AG20443 (cell line): ENCODE measurements at places on chromosomes 5 and 9.

GRCh38 chr5:159456261-159456660 lies 126.0 kb upstream of the IL12B start:
- DNase-seq, result no peak

GRCh38 chr9:93189369-93190132 lies 5.6 kb downstream of the WNK2 start:
- no peak for DNase-seq

DNA sequence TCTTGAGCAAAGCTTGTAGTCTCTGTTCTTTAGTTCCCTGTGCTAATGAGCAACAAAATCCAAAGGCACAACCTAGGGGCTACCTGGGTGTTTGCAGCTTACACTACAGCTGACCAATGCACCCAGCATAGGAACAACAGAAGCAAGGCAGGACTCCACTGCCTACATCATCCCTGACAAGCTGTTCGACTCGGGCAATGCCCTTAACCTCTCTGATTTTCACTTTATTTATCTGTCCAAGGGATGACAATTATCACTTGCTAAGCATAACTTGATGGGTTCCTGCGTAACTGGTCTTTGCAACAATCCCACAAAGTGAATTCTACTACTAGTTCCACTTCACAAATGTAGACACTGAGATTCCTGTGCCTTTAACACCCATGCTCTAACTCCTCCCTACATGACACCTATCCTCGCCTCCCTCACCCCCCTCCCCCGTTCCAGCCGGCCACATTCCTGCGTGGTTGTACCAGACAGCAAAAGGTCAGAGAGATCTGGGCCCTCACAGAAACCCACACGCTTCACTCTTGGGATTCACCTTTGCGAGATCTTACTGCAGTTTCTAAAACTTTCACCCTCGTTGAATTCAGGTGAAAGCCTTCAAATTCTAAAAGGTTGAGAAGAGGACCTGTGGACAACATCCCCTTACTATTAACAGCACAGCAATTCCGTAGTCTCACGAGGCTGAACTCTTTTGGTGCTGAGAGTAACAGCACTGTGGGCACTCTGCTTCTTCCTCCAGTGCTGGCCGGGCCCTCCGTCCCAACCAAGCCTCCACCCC lies 995 bp downstream of the IPPK start:
- peak; percentile 85 for DNase-seq

DNA sequence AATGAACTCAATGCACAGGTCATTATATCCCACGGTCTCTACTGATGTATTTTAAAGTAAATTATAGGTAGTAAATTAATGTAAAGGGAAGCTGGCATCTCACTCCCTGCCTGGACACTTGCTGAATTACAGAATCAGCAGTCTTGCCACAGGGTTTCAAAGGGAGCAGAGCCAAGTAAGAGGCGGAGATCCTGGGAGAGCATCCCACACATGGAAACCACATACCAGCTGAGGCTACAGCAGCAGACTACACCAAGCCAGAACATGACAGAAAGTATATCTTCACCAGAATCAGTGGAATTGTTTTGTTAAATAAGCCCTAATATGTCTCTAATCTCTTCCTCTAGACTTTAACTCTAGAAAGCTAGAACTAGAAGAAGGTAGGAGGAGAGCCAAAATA lies 1689.2 kb upstream of the WWC1 start:
- no peak for DNase-seq

DNA sequence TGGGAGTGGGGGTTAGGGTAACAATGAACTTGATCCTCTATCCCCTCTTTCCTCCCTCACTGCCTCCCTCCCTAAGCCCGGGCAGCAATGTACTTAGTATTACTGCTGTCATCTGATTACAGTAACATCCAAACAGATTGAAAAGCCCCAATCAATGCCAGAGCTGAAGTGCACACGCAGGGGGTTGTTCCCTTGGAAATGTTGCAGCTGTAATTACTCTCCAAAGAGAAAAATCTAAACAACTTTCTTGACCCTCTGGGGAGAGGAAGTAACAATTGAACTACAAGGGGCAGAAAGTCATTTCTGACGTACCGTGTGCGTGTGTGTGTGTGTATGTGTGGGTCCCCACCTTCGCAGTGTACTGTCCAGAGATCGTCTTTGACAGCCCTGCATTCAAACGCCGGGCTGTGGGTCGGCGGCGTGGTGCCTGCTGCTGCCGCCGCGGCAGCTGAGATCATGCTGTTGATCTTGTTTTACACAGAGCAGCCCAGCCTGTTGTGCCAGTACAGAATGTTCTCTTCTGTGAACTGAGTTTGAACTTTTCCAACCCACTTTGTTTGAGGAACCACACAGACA lies 66.0 kb upstream of the KLF9 start:
- DNase-seq, result peak; percentile 67

GRCh38 chr9:81058782-81059181 lies 630.6 kb downstream of the TLE1 start:
- no peak for DNase-seq

GRCh38 chr9:109889456-109889855 lies 109.5 kb downstream of the PALM2AKAP2 start:
- DNase-seq, result no peak

GRCh38 chr5:79295029-79295428 lies 59.1 kb downstream of the JMY start:
- no peak for DNase-seq

DNA sequence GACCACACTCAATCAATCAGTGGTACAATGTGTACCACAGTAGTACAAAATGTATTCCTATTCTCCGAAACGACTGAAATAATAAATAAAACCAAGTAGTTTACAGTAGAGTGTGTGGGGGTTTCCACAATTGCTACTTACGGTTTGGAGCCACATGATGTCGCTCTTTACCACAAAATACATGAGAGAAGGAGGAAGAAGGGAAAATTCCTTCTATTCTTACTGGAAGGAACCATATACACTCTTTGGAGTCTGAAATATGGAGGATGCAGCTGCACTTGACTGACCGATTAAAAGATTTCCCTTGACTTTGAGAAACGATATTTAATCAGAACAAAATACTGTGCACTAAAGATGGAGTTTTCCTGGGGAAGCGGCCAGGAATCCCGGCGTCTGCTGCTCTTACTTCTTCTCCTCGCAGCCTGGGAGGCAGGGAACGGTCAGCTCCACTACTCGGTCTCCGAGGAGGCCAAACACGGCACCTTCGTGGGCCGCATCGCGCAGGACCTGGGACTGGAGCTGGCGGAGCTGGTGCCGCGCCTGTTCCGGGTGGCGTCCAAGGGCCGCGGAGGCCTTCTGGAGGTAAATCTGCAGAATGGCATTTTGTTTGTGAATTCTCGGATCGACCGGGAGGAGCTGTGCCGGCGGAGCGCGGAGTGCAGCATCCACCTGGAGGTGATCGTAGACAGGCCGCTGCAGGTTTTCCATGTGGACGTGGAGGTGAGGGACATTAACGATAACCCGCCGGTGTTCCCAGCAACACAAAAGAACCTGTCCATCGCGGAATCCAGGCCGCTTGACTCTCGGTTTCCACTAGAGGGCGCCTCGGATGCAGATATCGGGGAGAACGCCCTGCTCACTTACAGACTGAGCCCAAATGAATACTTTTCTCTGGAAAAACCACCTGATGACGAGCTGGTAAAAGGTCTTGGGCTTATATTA lies at the start of gene PCDHA4:
TSS of gene PCDHA4 (plus strand) at position 235 of the 942 bp plus-strand sequence.
- DNase-seq, result no peak

DNA sequence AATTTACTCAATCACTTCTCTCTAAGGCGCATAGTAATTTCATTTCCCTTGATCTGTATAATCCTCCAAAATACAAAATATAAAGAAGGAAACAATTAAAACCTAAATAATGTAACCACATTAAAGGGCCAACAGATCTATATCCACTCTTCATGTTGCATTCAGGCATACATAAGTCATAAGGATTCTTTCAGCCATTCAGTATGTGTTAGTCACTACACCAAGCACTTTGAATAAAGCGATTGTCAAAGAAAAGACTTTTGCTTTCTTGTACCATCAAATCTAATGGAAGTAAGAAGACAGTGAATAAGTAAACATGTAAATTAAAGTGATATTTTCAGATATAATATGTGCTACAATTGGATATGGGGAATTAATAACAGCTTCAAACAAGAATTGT lies 569.2 kb upstream of the PTPRD start:
- no peak for DNase-seq

- DNase-seq, result no peak
Observed at GRCh38 chr5:158265931-158266700, 407.2 kb upstream of the CLINT1 start.

DNA sequence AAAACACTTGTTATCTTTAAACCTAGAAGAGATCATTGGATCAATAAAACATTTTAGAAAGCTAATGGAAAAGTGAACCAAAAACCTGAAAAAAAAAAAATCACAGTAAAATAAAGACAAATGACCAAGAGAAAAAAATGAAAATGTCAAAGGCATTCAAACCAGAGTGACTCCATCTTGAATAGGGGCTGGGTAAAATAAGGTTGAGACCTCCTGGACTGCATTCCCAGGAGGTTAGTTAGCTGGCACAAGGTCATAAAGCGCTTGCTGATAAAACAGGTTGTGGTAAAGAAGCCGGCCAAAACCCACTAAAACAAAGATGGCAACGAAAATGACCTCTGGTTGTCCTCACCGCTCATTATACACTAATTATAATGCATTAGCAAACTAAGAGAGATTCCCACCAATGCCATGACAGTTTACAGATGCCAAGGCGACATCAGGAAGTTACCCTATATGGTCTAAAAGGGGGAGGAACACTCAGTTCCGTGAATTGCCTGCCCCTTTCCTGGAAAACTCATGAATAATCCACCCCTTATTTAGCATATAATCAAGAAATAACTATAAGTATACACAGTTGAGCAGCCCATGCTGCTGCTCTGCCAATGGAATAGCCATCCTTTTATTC lies 116.7 kb upstream of the NEK6 start:
- DNase-seq, result no peak

DNA sequence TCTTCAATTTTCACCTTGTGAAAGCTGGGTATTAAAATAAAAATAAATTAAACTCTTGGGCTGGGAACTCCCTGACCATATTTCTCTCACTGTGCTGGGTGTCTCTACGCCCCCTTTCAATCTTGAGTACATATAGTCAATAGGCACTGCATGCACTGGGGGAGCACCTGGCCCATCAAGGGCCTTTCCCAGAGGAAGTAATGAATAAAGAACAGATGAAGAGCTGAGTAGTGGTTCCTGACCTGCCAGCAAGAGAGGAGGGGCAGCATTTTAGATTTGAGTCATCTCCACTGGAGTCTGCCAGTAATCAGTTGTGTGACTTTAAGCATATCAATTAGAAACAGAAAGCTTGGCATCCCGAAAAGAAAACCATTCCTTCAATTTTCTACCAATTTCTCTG lies 6.2 kb downstream of the MAPKAP1 start:
- peak; percentile 37 for DNase-seq

DNA sequence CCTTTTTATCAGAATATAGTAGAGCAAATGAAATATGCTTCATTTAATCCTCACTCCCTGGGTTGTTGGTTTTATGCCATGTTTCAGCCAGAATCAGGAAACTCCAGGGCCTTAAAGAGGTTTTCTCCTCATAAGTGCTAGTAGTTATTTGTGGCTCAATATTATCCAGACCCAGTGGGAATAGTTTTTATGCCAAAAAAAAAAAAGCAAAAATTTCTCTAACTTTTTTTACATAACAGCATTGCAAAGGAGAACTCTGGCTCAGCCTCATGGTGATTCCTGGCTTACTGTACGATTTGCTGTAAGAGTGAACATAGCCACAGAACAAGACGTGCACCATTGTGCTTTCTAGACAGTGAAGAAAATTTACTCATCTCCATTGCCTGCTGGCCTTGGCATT lies 232.5 kb downstream of the PJA2 start:
- no peak for DNase-seq

DNA sequence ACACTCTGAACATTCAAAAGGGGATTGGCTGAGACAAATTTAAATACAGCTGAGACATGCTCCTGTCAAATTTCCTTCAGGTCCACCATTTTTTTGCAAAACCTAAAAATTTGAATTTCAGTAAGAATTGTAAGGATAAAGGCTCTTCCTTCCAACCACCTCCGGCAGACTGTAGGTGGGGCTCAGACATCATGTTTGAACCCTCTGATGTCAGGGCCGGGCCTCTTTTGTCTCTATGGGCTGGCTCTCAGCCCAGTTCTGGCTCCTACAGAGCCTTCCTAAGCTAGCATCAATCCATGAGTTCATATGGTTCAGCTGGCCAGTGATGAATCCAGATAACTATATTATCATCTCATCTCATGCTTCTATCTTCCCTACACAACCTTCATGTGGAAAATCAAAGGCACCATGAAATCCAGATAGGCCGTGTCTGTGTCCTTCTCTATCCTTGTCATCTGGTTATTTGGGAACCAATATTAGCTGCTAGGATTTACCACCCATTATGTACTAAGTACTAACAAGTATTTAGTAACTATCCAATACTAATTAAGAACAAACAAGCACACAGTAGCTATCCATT lies 44.2 kb downstream of the NIPSNAP3B start:
- DNase-seq, result peak; percentile 72
